Osteoblast (primary cell): ENCODE measurements at places on chromosomes 7 and 10. TPM values are rescaled to one million over a fixed set of nuclear protein-coding genes. Genes with fewer than 3 reads are reported as not detected.

SPDYE16 gene
- under 0.01 and 0.36 TPM in 2 replicates for total RNA-seq

- no peak for DNase-seq
Observed at GRCh38 chr10:89942217-89942616, 240.8 kb downstream of the KIF20B start.

GRCh38 chr7:98701372-98701771 lies 84.3 kb downstream of the NPTX2 start:
- DNase-seq: no peak

- DNase-seq: no peak
Observed at GRCh38 chr7:93622036-93623033, 47.8 kb upstream of the CALCR start.

GRCh38 chr7:43265139-43265538 lies 152.7 kb downstream of the HECW1 start:
- no peak for DNase-seq
